Smooth muscle cell of the pulmonary artery (primary cell): ENCODE measurements at places on chromosomes 2 and 18. TPM values are rescaled to one million over a fixed set of nuclear protein-coding genes. Genes with fewer than 3 reads are reported as not detected.

Gene TUBB8B
- not detected in 2 replicates for total RNA-seq

Gene DNAJC5G
- not detected in 2 replicates for total RNA-seq

Gene KHK
- total RNA-seq, result 0.98 and 0.99 TPM in 2 replicates

Gene COL5A2
- total RNA-seq, result 773 and 889 TPM in 2 replicates

Gene CTDSP1
- 71.8 and 76.3 TPM in 2 replicates for total RNA-seq

Gene SERPINB3
- total RNA-seq, result 0.07 TPM in 1 of 2 replicates, not detected in the other

Gene UGT1A5
- not detected in 2 replicates for total RNA-seq

Gene G6PC2
- not detected in 2 replicates for total RNA-seq

Gene VPS4B
- 38.7 and 48.4 TPM in 2 replicates for total RNA-seq

Gene FAM210A
- total RNA-seq, result 39.8 and 49.6 TPM in 2 replicates
